ENCODE measurements at places on chromosomes 6 and 20. TPM values are rescaled to one million over a fixed set of nuclear protein-coding genes. Genes with fewer than 3 reads are reported as not detected.

Gene EMILIN3
- total RNA-seq: 3.7 TPM

Gene OVOL2
- 1.5 TPM for total RNA-seq

Gene SNAI1
- not detected for total RNA-seq

Gene RUNX2
- 0.49 TPM for total RNA-seq

Gene CFB
- total RNA-seq: 0.49 TPM

Gene ANGPT4
- total RNA-seq: not detected

Gene MLN
- total RNA-seq: not detected

Gene PRL
- total RNA-seq: not detected

Gene KCNQ5
- total RNA-seq: 17.2 TPM

Gene NFATC2
- 0.49 TPM for total RNA-seq

Gene MAPK13
- 1.2 TPM for total RNA-seq

Gene KIAA0408
- total RNA-seq: 114 TPM

Gene FOXC1
- 6.9 TPM for total RNA-seq

Gene TMEM244
- total RNA-seq: 1.2 TPM

Gene CDYL
- total RNA-seq: 12.3 TPM

Gene OR14J1
- not detected for total RNA-seq

Gene RPP21
- total RNA-seq: 31.7 TPM

Gene HCRTR2
- 13.3 TPM for total RNA-seq

Gene TMEM74B
- total RNA-seq: 12.5 TPM

Gene PSMB9
- total RNA-seq: 0.74 TPM

Gene GSTA3
- not detected for total RNA-seq

Gene SLC22A2
- total RNA-seq: 0.74 TPM

Gene SIRPB2
- total RNA-seq: 0.49 TPM

Data from temporal lobe (tissue), 4 donors.